ENCODE measurements at places on chromosomes 11 and 22.
A peak's percentile ranks its signal among the peaks of the same experiment; 100 is the strongest.

- no peaks in the 10 kb centered on the region for H3K27me3 ChIP-seq
- no peak for DNase-seq
- no peak overlapping the region for H3K27ac ChIP-seq
- peaks cover 3% of the 10 kb centered on the region for H3K36me3 ChIP-seq
- H3K4me1 ChIP-seq, result peaks cover 7% of the 10 kb centered on the region
Measured at GRCh38 chr22:20233351-20234313, 34.5 kb downstream of the RTN4R start.

- H3K4me1 ChIP-seq, result no peaks in the 10 kb centered on the region
- no peak overlapping the region for H3K4me3 ChIP-seq
- no peak overlapping the region for H3K27ac ChIP-seq
- DNase-seq, result no peak
- no peaks in the 10 kb centered on the region for H3K36me3 ChIP-seq
- H3K27me3 ChIP-seq, result no peaks in the 10 kb centered on the region
Measured at GRCh38 chr11:93133488-93134109, 64.2 kb downstream of the SLC36A4 start.

DNA sequence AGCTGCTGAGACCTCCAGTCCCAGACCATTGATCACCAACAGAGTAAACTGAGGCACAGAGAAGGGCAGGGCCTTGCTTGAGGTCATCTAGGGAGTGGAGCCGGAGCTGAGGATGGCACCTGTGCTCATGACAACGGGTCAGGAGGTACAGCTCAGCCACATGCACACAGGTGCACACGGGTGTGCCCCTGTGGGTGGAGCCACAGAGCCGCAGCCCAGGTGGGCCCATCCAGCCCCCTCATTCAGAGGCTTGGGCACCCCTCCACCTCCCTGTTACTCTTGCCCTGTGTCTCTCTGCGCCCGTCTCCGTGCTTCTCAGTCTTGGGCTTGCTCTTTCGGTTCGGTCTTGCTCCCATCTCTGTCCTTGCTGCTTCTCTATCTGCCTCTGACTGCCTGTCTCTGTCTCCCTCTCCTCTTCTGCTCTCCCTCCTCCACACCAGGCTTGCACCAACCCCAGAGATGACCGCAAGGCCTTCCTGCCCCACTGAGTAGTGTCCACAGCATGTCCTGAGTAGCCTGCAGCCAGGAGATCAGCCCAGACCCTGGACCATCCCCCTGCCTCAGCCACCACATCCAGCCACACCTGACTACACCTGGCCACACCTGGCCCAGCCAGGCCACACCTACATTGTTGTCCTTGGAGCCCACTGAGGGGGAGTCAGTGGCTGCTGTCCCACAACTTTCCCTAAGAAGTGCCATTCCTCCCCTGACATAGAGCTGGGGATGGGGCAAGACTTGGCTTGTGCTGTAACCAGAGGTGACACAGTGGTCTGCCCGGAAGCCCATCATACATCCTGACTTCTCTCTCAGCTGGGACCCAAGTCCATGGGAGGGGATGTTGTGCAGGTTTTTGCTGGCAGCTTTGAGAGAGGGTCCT, 39.3 kb upstream of the CRYBB3 start:
- H3K27me3 ChIP-seq, result no peaks in the 10 kb centered on the region
- peaks cover 35% of the 10 kb centered on the region for H3K4me1 ChIP-seq
- no peak for DNase-seq
- H3K4me3 ChIP-seq, result no peak overlapping the region
- H3K27ac ChIP-seq, result no peak overlapping the region
- no peaks in the 10 kb centered on the region for H3K36me3 ChIP-seq

DNA sequence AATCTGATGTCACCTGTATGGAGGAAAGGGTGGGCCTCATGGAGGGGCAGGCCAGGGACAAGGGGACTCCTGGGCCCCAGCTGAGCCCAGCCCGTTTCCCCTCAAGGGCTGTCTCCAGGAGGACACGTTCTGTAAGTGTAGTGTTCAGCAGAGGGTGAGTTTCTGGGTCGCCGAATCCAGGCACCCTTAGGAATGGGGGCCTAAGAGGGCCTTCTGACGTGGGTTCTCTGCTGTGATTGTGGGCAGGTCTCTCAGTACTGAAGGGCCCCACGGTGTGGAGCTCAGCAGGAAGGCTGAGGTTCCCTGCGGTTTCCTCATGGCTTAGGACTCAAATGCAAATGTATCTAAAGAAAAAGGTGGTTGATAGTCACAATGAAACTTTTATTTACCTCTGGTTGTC, 6.5 kb downstream of the PTDSS2 start:
- peak overlapping the region; percentile 77 for H3K4me3 ChIP-seq
- H3K27ac ChIP-seq, result peak overlapping the region; percentile 47
- H3K36me3 ChIP-seq, result peaks cover 20% of the 10 kb centered on the region
- peaks cover 26% of the 10 kb centered on the region for H3K4me1 ChIP-seq
- DNase-seq, result peak; percentile 42

- no peak overlapping the region for H3K4me3 ChIP-seq
- peaks cover 45% of the 10 kb centered on the region for H3K4me1 ChIP-seq
- H3K27ac ChIP-seq, result no peak overlapping the region
- peaks cover 3% of the 10 kb centered on the region for H3K36me3 ChIP-seq
Measured at GRCh38 chr22:25081409-25081824, 118.2 kb upstream of the CRYBB3 start.

- H3K27me3 ChIP-seq, result no peaks in the 10 kb centered on the region
- peaks cover 13% of the 10 kb centered on the region for H3K4me1 ChIP-seq
- H3K27ac ChIP-seq, result no peak within 1 kb of the TSS
- peak within 1 kb of the TSS; percentile 79 for H3K4me3 ChIP-seq
- peaks cover 2% of the 10 kb centered on the region for H3K36me3 ChIP-seq
- DNase-seq, result peak; percentile 63
Measured at GRCh38 chr22:50269970-50270665, at the start of gene MAPK11. MAPK11 (minus strand) TSS chr22:50270380; CDS start chr22:50270292, 88 bp downstream.

GRCh38 chr11:115466122-115466521, 38.1 kb downstream of the CADM1 start:
- no peaks in the 10 kb centered on the region for H3K36me3 ChIP-seq
- H3K4me3 ChIP-seq, result no peak overlapping the region
- no peaks in the 10 kb centered on the region for H3K4me1 ChIP-seq
- no peak for DNase-seq
- H3K27me3 ChIP-seq, result peaks cover 9% of the 10 kb centered on the region
- H3K27ac ChIP-seq, result no peak overlapping the region

GRCh38 chr11:132161403-132162078, 791.1 kb downstream of the NTM start:
- H3K4me1 ChIP-seq, result peaks cover 2% of the 10 kb centered on the region
- H3K27me3 ChIP-seq, result no peaks in the 10 kb centered on the region
- no peak overlapping the region for H3K27ac ChIP-seq
- DNase-seq, result no peak
- no peaks in the 10 kb centered on the region for H3K36me3 ChIP-seq
- H3K4me3 ChIP-seq, result no peak overlapping the region

GRCh38 chr11:47531666-47532065, 21.3 kb downstream of the CELF1 start:
- peaks cover 46% of the 10 kb centered on the region for H3K36me3 ChIP-seq
- no peak for DNase-seq
- H3K27me3 ChIP-seq, result no peaks in the 10 kb centered on the region
- peaks cover 34% of the 10 kb centered on the region for H3K4me1 ChIP-seq
- H3K4me3 ChIP-seq, result no peak overlapping the region

DNA sequence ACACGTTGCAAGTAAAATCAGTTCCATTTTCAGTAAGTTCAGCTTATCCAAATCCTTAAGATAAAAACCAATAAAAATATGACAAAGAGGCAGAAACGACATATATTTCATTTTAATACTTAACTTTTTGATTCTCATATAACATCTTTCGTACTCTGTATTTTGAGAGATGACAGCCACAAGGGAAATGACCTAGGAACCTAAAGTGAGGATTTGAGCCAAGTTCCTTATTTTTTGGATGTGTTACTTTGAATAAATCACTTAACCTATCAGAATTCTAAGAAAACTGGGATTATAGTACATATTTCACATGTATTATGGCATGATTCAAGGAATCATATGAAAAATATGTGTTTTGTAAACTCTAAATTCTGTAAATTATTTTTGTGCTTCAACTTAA, 143.6 kb upstream of the TRPC6 start:
- H3K27me3 ChIP-seq, result no peaks in the 10 kb centered on the region
- H3K4me3 ChIP-seq, result no peak overlapping the region
- no peaks in the 10 kb centered on the region for H3K36me3 ChIP-seq
- H3K4me1 ChIP-seq, result no peaks in the 10 kb centered on the region

GRCh38 chr11:107387666-107388065, 70.0 kb downstream of the CWF19L2 start:
- no peaks in the 10 kb centered on the region for H3K27me3 ChIP-seq
- DNase-seq, result no peak
- H3K4me3 ChIP-seq, result no peak overlapping the region
- no peak overlapping the region for H3K27ac ChIP-seq

DNA sequence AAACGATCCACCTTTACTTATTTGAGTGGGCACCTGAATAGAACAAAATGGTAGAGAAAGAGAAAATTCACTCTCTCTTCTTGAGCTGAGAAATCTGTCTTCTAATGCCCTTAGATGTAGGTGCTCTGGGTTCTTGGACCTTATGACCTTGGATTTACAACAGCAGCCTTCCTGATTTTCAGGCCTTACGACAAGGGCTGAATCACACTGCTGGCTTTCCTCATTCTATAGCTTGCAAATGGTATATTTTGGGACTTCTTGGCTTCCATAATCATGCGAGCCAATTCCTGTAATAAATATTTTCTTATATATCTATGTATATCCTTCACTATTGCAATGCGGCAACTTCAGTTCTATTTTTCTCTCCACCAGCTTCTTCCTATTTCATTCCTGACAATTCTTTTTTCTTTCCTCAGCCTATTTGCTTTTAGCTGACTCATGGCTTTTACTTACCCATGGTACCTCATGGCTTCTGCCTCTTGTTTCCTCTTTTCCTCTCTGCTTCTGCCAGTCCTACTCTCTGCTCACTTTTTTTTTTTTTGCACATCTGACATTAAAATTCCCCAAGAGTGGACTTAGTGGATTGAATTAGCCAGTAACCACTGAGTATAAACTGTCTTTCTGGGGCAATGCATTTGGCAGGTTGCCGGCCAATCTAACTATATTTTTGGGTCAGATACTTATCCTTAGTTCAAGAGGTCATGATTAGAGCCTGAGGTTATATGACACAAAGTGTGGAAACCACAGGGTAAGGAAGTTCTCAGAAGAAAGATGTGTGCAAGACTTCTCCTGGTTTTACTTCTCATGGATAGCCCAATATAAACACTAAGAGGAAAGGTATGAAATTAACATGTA, 359.5 kb downstream of the TMEM135 start:
- no peaks in the 10 kb centered on the region for H3K4me1 ChIP-seq
- H3K27ac ChIP-seq, result no peak overlapping the region
- no peak for DNase-seq

DNA sequence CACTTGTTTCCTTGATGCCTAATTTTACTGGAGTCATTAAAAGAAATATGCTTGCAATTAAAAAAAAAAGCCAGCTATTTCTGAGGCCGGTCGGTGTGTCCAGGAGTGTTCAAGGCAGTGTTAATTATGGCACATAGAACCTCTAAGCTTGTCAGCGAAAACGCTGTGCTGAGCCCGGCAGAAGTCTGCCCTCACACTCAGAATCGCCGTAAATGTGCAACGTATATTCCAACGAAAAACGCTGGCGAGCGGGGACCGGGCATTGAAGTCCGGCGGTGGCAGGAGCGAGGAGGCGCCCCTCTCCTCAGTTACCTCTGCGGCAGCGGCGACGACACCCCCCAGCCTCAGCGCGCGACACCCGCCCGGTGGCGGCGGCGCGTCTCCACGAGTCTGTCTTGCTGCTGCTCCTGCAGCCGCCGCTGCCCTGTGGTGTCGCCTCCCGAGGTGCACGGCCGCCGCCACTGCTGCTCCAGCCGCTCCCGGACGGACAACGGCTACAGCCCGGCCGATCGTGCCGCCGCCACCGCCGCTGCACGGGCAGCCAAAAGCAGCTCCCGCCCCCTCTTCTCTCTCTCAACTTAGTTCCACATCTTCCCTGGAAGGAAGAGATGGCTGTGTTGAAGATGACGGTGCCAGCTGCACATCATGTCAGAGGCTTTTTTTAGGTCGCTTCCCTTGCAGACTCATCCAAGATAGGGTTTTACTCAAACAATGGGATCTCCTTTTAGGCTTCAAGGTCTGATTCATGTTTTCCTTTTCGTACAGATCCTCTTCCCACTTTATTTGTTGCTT, 56.0 kb downstream of the JAM3 start:
- H3K36me3 ChIP-seq, result peaks cover 3% of the 10 kb centered on the region
- H3K27me3 ChIP-seq, result peaks cover 63% of the 10 kb centered on the region
- H3K27ac ChIP-seq, result no peak overlapping the region
- no peak overlapping the region for H3K4me3 ChIP-seq

DNA sequence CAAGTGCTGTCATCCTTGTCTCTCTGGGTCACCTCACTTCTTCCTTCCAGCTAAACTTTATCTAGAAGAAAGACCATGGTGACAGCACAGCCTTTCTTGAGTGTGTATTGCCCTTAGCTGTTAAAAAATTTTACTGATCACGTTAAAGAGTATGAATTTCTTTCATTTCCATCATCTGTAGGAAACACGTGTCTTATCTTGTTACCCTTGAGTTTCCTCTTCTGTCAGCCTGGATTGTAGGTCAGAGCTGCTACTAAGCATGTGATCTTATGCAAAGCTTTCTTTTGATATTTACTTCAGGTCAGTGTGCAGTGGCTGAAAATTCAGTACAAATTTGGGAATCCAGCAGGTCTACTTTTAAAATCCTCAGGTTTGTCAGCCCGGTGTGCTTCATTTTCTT, 512.2 kb upstream of the ARHGAP42 start:
- no peak overlapping the region for H3K4me3 ChIP-seq
- no peak overlapping the region for H3K27ac ChIP-seq

DNA sequence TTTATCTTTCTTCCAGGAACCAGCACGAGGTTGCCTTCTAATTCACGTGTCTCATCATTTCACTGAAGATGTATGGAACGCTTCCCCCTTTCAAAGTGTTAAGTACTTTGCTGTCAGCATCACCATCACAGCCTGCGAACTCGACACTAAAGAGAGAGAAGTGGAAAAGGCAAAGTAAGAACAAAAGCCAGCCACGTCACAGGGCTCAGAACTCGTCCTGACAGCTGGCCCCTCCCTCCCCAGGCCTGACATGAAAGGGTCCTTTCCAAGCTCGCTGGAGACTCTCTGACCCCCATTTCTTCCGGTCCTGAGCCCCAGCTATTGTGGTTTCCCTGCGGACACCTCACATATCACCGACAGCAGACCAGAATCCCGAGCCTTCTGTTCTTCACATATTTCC, 177.8 kb upstream of the NTM start:
- H3K27me3 ChIP-seq, result no peaks in the 10 kb centered on the region
- H3K4me3 ChIP-seq, result no peak overlapping the region
- no peak for DNase-seq
- no peak overlapping the region for H3K27ac ChIP-seq

DNA sequence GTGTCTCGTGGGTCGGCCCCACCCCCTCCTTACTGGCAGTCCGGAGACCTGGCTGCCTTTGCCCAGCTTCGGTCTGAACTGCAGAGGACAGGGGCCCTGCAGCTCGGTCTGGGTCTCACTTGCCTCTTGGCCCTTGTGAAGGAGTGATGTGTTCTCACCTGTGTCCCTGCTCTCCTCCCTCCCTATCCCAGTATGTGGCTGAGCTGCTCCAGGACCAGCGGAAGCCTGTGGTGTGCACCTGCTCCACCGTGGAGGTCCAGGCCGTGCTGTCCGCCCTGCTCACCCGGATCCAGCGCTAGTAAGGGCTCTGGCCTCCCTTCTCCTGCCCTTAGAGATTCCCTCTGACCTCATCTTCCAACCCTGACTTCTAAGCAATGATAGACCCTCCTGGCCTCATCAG, 35.7 kb upstream of the RAB1B start:
- H3K36me3 ChIP-seq, result peaks cover 57% of the 10 kb centered on the region
- no peak overlapping the region for H3K4me3 ChIP-seq
- H3K27me3 ChIP-seq, result no peaks in the 10 kb centered on the region
- H3K4me1 ChIP-seq, result peaks cover 3% of the 10 kb centered on the region
- DNase-seq, result no peak

GRCh38 chr11:77172666-77172982, 44.6 kb downstream of the MYO7A start:
- H3K36me3 ChIP-seq, result peaks cover 4% of the 10 kb centered on the region
- H3K27ac ChIP-seq, result no peak overlapping the region
- no peak overlapping the region for H3K4me3 ChIP-seq
- no peak for DNase-seq
- H3K4me1 ChIP-seq, result no peaks in the 10 kb centered on the region
